Germinal center (tissue), 1 donor: ENCODE measurements at places on chromosomes 13 and 19.

GRCh38 chr19:50207730-50208129 lies 4.3 kb downstream of the MYH14 start:
- DNase-seq = no peak

GRCh38 chr19:48543121-48543710 lies 8.8 kb upstream of the SULT2B1 start:
- no peak for DNase-seq

GRCh38 chr13:65856431-65856830 lies 1373.7 kb downstream of the PCDH9 start:
- DNase-seq = no peak

GRCh38 chr19:35935911-35936737 lies at the start of gene LRFN3:
Gene LRFN3 (plus strand): TSS chr19:35936374. CDS start chr19:35939426, 3,052 bp downstream.
- DNase-seq = peak; percentile 24

- DNase-seq = no peak
These were observed 522.4 kb downstream of the KCTD12 start for GRCh38 chr13:76363682-76364289.

- DNase-seq = no peak
These were observed 378.5 kb downstream of the FGF9 start for GRCh38 chr13:22049384-22049783.

GRCh38 chr13:30714629-30715371 lies 20.5 kb upstream of the ALOX5AP start:
- DNase-seq = no peak

DNA sequence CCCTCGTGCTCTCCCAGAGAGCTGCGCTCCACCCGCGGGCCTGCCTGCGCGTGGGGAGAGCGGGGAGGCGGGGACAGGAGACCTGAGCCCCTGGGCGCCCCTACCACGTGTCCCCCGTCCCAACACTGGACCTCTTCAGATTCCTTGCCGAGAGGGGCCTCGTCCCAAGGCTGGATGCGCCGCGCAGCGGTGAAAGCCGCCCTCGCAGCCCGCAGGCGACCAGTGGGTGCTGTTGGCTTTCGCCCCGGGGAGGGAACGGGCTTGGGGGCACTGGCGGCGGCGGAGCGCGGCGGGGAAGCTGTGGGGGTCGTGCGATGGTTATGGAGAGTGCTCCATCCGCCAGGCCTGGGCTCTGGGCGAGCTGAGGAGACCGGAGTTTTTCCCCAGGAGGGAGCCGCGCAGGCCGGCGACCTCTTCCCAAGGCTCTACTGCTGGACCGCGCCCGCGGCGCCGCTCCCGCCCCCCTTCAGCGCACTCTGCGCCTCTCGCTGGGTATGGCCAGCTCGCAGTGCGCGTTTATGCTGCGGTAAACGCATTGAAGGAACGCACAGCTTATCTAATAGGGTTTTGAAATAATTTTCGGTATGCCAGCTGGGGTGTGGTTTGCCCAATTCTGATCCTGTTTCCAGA lies 17.2 kb upstream of the RNF17 start:
- DNase-seq = no peak

GRCh38 chr19:56840451-56841192 lies at the start of the genes PEG3 and ZIM2:
Gene PEG3 (minus strand): TSS chr19:56840726. CDS start chr19:56824655, 16,071 bp downstream.
Gene ZIM2 (minus strand): TSS chr19:56840726. CDS start chr19:56824277, 16,449 bp downstream.
- no peak for DNase-seq

- DNase-seq = no peak
These were observed 127.2 kb downstream of the DNAJC15 start for GRCh38 chr13:43150369-43151207.

DNA sequence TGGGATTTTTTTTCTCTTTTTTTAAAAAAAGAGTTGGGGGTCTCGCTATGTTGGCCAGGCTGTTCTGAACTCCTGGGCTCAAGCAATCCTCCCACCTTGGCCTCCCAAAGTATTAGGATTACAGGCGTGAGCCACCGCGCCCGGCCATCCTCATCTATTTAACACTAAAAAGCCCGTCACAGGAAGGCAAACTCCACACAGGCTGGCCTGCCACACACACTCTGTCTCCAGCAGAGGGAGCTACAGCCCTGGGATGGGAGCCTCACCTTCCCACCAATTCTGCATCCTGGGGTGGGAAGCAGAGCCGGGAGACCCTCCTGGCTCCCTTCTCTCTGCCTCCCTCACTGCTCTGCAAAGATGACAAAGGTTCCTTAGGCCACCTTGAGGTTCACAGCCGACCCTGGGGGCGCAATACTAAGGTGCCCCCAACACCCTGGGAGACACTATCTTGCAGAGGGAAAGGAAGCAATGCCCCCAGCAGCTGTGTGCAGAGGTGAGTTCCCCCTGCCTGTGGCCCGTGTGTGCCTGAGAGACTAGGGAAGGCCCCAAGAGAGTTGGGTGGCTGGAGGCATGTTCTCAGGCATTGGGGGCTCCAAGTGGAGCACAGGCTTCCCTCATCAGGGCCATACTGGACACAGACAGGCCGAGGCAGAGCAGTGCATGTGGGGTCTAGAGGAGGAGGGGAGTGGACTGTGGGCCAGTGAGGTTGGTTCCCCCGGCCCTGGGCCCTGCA lies 27.4 kb upstream of the TIMM44 start:
- peak; percentile 14 for DNase-seq

DNA sequence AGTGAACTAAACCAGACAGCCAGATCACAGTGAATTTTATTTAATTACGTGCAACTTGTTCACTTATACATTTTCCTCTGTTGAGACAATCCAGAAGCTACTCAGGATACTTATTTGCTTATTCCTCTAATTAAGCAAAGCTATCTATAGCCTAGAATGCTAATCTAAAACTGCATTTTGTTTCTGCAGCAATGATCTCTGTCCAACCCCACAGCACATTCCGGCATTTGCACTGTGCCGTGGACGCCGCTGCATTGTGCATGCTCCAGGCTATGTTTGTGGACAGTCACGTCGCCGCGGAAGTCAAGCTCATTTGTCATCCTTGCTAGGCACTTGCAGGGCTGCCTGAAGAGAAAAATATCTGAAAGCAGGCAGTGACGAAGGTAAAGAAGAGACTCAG lies 406.9 kb downstream of the RFC3 start:
- no peak for DNase-seq

DNA sequence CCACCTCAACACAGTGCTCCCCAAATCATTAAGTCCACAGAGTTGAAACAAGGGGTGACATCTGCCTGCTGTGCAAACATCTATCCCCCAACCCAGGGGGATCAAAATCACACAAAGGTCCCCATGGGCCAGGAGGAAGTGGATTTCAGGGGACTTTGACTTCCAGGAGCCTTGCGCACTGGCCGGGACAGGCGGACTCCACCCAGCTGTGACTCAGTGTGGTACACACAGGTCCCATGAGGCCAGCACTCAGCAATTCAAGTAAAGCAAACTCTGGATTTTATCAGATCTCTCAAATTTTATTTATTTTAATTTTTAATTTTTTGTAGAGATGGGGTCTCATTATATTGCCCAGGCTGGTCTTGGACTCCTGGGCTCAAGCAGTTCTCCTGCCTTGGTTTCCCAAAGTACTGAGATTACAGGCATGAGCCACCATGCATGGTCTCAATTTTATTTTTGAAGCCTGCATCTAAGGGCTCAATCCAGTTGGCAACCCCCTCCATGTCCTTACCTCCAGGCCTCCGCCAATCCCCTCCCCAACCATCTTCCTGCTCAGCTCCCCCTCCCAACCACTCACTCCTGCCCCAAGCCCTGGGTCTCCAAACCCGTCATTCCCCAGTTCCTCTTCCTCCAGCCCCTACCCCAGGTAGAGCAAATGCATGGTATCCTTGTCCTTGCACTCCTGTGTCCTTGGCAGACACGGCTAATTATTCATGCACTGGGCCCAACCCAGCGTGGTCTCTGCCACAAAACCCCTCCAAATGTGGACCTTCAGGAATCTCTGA lies 18.2 kb downstream of the ARHGAP33 start:
- DNase-seq = no peak

DNA sequence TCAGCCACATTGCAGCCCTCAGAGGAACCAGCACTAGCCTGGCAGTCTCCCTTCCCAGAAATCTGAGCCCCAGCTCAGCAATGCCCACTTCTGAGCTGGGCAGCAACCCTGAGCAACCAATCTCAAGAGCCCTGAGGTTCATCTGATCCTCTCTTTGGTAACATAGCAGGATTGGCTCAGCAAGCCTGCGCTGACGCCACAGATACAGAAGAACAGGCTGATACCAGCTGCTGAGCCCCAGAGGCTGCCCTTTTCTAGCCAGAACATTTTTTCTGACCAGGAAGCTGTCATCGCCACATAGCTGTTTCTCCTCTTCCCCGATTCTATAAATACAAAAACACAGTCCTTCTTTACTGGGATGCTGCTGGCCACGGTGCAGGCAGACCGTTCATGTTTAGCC lies 59.8 kb downstream of the TRPM4 start:
- no peak for DNase-seq

DNA sequence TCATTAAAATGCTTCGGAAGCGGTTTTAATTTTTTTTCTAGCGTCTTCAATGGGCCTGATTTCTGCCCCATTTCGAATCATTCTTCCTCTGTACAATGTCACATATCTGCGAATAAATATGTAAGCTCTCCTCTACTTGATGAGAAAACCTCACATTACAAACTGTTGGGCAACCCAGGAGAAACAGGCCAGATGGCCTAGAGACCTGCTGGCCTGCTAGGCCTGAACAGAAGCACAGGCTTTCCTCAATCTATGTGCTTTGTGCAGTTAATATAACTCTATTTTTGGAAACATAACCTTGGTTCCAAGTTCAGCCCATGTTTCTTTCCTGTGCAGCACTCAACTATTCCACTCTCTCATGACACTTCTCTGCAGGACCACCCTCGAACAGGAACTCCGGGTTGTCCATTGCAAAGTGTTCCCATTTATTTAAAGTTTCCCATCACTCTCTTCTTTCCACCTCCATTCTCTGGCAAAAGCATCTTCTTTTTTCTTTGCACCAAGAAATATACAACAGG lies 42.0 kb downstream of the DCLK1 start:
- DNase-seq = no peak

GRCh38 chr13:62193919-62194318 lies 778.3 kb upstream of the PCDH20 start:
- no peak for DNase-seq

DNA sequence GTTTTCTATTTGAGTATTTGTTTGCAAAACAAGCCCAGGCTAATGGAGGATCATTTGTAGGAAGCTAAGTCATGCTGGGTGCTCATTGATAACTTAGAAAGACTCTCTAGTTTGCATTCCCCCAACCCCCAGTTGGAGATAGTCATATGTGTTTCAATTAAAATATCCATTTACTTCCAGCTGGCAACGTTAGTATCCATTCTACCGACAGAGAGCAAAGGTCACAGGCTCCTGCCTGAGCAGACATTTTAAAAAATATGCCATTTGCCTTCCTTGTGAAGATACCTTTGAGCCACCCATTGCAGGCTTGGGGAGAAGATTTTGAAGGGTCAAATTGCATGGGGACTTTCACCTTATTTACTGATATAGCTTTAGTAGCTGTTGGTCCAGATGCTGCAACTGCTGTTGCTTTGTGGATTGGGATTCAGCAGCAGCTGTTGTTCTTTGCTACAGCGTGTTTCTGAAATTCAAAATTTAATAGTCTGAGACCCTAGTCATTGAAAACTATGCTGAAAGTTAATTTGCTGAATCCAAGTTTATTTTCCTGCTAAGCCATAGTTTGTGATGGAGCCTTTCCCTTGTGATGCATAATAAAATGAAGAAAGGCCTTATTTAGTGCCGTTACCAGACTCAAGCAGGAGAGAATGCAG lies 335.1 kb downstream of the GPC6 start:
- DNase-seq = no peak

GRCh38 chr19:48629599-48630295 lies 7.4 kb downstream of the DBP start:
- no peak for DNase-seq

DNA sequence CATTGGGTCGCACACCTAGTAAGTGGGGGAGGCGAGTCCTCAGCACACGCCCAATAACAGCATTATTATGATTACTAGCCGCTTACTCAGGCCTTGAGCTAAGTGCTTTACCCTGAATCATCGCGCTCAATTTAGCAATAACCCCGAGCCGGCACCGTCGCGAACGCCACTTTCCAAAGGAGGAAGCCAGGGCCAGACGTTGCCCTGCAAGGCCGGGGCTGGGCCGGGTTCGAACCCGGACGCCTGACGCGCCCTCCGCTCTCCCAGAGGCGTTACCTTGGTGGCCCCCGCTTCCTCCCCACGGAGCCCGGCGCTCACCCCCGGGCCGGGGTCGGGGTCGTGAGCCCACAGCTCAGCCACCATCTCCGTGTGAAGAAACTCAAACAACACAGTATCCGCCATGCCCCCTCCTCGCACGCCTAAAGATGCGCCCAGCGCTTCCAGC lies at the start of gene TRAPPC6A:
TRAPPC6A (minus strand) TSS at position 421 of the 445 bp plus-strand sequence; CDS start at position 402, 19 bp downstream.
- no peak for DNase-seq

- peak; percentile 95 for DNase-seq
These were observed at the start of gene RNF126 for GRCh38 chr19:662962-663681. Gene RNF126 (minus strand): TSS chr19:663214. CDS start chr19:663121, 93 bp downstream.

DNA sequence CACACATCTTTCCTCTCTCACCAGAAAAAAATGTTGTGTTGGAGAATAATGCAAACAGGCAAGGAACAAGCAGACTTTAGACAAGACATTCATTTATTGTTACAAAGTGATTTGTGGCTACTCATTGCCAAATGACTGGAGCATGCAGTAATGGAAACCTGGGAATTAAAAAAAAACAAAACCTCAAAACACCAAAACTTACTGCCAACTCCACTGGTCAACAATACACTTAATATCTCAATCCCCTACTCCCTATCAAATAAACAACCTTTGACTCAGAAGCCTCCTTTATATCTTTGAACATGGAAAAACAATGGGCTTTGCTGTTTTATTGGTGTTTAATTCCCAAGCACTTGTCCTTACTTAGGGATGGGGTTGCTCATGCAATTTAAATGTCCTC lies 112.8 kb downstream of the POSTN start:
- DNase-seq = no peak

GRCh38 chr19:14164724-14165493 lies 28.5 kb upstream of the ASF1B start:
- DNase-seq = no peak

GRCh38 chr19:1340681-1341469 lies 42.8 kb upstream of the NDUFS7 start:
- no peak for DNase-seq

DNA sequence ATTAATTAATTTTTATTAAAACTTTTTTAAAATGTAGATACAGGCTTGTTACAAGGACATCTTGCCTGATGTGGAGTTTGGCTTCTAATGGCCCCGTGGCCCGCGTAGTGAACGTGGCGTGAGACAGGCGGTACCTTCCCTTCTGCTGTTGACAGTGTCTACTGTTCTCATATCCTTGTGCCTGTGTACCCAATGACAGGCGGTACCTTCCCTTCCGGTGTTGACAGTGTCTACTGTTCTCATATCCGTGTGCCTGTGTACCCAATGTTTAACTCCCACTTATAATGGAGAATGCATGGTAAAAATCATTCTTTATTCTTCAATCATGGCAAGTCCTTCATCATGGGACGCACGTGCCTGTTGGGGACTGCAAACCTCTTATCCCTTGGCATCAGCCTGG lies 79.1 kb upstream of the ZNF835 start:
- no peak for DNase-seq
